ENCODE measurements at places on chromosomes 13 and 19.
A peak's percentile ranks its signal among the peaks of the same experiment; 100 is the strongest.

- DNase-seq, result no peak
These were observed 303.1 kb downstream of the PCDH9 start for GRCh38 chr13:66926851-66927524.

DNA sequence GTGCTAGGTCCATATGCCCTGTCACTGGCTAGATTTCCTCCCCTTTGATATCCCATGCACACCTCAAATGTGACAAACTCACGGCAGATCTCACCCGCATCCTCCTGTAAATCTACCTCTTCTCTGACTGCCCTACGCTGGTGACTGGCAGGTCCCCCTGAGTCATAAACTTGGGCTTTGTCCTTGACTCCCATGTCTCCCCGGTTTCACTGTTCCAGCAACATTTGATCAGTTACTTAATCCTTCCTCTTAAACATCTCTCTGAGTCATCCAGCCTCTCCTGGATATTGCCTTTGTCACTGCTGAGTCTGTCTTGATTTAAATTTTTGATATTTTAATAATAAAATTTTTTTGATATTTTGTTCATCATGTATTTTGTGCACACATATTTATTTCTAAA is 26.5 kb downstream of the FAM216B start:
- DNase-seq, result no peak

DNA sequence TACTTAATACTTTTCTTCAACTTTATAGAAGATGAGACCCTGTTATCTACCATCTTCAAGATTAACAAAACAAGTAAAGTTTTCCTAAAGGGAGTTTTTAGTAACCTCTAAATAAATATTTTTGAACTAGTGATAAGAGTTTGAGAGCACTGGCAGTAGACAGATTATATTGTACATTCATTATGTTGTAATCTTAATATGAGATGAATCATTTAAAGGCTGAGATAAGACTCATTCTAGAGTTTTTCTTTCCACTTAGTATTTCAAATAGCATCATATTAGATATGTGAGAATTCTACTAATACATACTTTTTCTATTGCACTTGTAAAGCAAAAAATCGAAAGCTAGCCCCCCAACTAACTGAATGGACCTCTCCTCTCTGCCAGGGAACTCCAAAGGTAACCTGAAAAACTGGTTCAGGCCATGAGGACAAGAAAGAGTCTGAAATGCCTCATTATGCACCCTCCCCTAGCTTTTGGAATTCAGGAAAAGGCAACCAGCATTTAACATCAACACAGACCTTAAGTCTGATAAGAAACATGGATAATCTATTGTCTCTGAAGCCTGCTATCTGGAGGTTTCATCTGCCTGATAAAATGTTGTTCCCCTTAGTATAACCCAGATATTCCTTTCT is 875.4 kb upstream of the SLC10A2 start:
- DNase-seq, result no peak

DNA sequence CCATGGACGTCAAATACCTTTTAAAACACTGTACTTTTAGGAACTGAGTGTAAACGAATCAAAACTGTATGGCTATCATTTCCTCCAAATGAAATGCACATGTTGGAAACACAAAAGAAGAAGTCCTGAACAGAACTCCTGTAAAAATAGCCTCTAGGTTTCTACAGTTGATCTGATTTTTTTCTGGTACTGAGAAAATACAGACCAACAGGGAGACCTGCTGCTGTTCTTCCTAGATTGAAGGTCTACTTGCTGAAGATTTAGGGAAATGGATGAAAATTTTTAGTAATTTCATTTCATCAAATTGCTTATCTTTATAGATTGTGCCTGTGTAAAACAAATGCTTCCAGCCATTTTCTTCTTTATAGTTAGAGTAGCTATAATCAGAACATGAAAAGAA is 520.4 kb downstream of the SLITRK6 start:
- DNase-seq, result no peak

DNA sequence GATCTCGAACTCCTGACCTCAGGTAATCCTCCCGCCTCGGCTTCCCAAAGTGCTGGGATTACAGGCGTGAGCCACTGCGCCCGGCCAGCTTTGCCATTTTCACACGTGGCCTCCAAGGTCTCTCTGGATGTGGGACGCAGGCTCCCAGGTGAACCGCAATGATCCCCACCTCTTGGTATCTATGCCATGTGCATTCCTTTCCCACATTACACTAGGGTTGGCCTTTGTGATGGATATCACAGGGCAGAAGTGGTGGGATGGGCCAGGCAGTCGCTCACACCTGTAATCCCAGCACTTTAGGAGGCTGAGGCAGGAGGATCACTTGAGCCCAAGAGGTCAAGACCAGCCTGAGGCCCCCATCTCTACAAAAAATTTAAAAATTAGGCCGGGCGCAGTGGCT is 22.4 kb downstream of the FGF21 start:
- no peak for DNase-seq

- DNase-seq, result no peak
These were observed 114.2 kb downstream of the RAP2A start for GRCh38 chr13:97548138-97548537.

DNA sequence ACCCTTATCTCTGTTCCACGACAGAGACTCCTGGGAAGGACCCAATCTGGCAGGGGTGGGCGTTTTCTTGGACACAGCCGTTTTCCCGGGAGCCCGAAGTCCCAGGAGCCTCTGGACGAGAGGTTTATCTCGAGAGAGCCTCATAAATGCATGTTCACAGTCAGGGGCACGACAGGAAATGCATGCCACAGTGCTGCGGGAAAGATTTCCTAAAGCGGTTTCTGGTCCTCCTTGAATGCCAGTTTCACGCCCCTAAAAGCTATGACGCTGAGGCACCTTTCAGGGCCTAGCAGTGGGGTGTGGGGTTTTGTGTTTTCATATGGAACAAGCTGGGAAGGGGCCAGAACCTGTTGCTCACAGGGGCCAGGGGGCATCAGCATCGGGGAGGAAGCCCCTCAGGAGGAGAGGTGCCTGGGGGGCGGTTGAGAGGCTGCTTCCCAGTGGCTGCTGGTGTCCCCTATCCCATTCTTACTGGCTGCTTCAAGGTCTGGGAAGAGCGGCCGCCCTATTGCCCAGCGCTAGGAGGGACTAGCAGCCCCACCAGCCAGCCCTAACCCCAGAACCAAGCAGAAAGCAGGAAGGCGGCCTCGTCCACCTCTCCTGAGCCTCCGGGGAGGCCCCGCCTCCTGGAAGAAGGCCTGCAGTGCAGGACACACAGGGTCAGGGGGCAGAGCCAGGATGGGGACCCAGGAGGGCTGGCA is 157.0 kb downstream of the KDM4B start:
- no peak for DNase-seq

DNA sequence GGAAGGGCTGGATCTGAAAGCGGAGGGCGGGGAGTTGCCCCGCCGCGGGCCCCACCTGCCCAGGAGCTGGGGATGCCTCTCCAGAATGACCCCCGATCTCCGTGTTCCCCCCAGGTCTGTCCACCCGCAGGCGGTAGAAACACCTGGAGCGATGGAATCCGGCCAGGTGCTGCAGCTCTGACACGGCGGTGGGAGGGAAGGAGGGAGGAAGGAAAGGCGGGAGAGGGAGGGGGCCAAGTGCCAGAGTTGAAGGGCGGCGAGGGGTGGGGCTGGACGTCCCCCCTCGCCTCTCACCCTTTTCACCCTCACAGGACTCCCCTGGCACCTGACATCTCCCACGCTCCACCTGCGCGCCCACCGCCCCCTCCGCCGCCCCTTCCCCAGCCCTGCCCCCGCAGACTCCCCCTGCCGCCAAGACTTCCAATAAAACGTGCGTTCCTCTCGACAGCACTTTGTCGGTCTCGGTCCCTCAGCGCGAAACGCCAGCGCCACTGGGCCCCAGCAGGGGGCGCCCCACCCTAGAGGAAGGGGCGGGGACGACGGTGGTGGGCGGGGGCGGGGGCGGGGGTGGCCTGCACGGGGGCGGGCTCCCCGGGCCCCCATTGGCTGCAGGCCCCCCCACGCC is 337 bp upstream of the FXYD7 start:
- peak; percentile 52 for DNase-seq

DNA sequence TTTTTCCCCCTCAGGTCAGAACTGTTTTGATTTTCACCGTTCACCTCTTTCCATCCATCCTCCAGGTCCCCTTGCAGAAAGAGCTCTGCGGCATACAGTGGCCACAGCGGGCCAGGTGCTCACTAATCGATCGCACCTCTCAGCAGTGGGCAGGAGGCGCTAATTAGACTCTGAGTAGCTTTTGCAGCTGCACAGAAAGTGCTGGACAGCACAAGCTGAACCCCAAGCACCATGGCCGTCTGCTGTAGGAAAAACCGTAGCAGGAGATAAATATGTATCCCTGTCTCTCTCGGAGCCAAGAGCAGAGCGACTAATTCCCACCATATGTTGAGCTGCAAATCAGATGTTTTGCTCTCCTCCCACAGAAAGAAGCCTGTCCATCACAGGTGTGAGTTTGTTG is 54.4 kb downstream of the PEX11G start:
- no peak for DNase-seq

DNA sequence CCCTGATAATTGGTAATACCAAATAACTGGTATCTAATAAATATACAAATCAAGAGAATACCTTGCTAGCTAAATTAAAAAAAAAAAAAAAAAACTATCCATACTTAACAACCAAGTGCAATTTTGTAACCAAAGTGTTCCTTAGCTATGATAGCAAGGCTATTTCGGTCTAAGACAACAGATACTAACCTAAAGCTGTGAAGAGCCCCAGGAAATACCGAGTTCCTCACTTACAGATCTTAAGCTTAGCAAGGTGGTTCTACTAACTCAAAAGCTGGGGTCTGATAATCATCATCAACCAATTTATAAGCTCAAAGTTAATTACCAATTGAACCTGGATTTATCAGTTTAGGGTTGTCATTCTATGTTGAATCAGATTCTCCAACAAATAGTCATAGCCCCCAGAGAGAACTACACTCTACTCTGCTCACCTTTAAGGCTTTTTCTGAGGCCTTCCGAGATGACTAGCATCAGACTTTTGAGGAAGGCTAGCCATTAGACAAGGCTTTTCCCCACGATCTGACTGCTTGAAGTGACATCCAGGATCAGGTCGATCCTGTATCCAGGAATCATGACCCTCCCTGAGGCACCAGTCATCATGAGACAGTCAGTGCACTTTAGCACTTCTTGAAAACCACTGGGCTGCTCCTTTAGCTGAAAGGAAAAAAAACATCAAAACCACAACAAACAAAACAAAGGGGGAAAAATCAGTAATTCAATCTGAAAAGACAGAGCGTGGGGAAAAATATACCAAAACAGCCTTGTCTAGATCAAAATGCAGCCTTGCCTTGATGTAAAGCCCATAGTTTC is 31.9 kb downstream of the INTS6 start:
- no peak for DNase-seq

GRCh38 chr19:33499248-33499647 is 22.3 kb downstream of the PEPD start:
- no peak for DNase-seq

DNA sequence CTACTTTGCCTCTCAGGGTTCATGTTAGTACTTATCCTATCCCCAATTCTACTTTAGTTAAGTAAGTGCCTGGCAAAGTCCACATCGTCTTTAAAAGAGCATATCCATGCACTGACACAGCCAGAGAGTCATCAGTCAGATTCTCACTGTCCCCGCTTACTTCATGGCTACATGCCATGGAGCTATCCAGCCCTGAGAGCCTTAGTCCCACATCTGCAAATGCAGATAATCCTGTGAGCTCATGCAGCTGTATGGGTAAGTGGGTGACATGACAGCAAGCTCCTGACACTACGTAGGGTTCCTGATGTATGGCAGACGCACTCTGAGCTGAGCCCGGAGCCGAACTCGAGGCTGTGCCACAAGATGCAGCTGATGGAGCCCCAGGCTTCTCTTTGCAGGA is 661.5 kb downstream of the LIG4 start:
- DNase-seq, result no peak

DNA sequence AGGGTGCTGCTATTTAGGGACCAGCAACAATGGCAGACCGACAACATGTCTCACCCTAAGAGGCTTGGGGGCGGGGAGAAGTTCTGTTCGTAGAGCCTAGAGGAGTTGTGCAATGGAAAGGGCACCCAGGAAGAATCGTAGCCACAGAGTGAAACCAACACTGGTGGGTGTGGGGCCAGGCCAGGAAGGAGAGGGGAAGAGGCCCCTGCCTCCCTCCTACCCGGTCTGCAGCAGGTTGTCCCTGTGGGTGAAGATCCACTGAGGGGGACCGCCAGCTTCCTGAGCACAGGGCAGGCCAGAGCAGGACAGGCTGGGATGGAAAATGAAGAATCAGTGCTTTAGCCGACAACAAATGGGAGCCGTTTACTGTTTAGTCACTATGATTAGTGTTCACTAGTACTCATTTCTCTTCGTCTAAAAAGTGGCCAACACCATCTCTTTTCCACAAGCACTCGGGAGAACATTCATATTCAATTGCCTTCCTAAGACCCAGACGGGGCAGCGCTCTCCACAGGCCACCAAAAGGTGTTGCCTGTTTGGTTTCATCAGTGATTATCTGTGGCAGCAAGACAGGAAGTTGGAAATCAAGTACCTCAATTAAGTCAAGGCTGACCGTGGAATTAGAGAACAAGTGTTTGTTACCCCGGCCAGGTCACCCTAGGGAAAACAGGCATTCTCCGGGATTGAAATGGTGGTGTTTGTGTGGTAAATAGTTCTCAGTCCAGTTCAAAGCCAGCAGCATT is 1.1 kb upstream of the ATP11A start:
- no peak for DNase-seq

- DNase-seq, result no peak
These were observed 15.2 kb upstream of the IZUMO2 start for GRCh38 chr19:50178320-50178719.

GRCh38 chr19:2235381-2236063 is 607 bp downstream of the PLEKHJ1 start:
- no peak for DNase-seq

GRCh38 chr13:91058919-91059318 is 288.6 kb upstream of the MIR17HG start:
- no peak for DNase-seq

GRCh38 chr19:30169196-30169900 is 202.8 kb upstream of the ZNF536 start:
- DNase-seq, result no peak

DNA sequence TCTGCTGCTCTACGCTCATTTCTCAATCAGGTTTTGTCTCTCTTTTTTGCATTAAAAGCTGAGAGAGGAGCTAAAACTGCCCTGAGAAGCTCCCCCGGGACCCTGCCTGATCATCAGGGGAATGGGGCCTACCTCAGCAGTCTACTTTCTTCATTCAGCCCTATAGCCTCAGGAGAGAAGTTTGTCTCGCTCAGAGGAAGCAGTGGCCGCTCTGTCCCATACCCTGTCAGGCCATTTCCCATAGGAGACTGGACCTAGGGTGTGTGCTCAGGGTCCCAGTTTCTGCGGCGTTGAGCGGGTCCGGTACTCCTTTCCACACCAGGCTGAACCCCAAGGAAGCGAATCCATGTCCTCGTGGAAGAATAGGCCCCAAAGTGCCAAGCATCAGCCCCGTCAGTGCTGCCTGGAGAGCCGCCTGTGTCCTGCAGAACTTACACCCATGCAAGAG is 21.7 kb downstream of the UBE2L5 start:
- DNase-seq, result no peak

All from stimulated activated CD4-positive, alpha-beta T cell treated with anti-CD3 and anti-CD28 coated beads, Interleukin-1b, Interleukin-23, amount 100 ng/mL, for 1 hour (primary cell).